ENCODE measurements at places on chromosomes 6 and 20.

GRCh38 chr6:155301867-155302266 lies 12.4 kb downstream of the TFB1M start:
- no peak for DNase-seq

GRCh38 chr6:110285306-110286060 lies 72.7 kb downstream of the METTL24 start:
- DNase-seq = no peak

GRCh38 chr6:135261872-135262725 lies 81.0 kb downstream of the MYB start:
- DNase-seq = no peak

GRCh38 chr6:56962441-56962840 lies 7.5 kb downstream of the BEND6 start:
- no peak for DNase-seq

DNA sequence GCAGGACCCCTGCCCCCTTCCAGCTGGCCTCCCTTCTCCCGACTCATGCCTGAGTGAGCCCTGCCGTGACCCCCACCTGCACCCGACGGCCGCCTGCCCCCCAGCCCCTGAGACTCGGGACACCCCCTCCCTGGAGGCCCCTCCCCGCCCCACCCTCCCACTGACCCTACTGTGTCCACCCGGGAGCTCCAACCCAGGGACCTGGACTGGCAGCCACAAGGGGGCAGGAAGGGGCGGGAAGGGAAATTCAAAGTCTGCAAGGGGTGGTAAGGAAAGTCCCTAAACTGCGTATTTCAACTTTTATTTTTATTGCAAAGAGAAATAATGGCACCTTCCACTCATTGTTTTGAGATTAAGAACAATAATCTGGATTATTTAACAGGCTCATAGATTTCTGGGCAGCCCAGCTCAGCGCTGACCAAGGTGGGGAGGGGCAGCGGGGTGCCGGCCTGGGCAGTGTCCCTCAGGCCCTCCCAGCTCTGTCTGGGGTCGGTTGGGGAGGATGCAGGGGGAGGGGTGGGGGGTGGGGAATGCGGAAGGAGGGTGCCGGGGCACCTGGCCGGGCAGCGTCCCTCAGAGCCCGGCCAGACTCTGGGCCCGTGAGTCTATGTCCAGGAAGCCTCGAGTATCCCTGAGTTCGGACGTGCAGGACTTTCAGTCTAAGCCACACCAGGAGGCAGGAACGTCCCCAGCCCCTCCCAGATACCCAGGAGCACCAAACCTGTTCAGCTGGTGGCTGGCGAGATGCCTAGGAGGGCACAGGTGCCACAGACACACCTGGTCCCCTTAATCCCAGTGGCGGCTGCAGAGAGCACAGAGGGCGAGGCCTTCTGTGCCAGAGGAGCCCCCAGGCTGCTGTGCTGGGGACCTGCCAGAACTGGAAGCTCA lies 1.3 kb upstream of the PTK6 start:
- no peak for DNase-seq

- no peak for DNase-seq
These were observed 29.9 kb upstream of the SYNCRIP start for GRCh38 chr6:85672623-85673022.

- DNase-seq = no peak
These were observed 20.7 kb upstream of the BCAS1 start for GRCh38 chr20:54091120-54091480.

DNA sequence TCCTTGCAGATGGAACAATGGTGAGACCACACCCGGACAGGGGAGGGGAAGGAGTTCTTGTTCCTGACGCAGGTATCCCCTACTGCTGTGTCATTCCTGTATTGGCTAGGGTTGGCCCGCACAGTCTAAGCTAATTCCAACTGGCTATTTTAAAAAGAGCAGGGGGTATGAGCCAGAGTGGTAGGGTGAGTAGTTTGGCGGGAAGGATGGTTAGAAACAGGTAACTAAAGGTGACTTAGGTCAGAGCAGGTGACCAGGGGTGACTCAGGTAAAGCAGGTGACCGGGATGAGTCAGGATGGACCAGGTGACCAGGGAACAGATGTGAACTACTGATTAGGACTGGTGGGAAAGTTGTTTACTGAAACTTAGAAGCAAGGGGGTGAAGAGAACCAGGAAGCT lies 58.0 kb downstream of the ZNF292 start:
- DNase-seq = no peak

DNA sequence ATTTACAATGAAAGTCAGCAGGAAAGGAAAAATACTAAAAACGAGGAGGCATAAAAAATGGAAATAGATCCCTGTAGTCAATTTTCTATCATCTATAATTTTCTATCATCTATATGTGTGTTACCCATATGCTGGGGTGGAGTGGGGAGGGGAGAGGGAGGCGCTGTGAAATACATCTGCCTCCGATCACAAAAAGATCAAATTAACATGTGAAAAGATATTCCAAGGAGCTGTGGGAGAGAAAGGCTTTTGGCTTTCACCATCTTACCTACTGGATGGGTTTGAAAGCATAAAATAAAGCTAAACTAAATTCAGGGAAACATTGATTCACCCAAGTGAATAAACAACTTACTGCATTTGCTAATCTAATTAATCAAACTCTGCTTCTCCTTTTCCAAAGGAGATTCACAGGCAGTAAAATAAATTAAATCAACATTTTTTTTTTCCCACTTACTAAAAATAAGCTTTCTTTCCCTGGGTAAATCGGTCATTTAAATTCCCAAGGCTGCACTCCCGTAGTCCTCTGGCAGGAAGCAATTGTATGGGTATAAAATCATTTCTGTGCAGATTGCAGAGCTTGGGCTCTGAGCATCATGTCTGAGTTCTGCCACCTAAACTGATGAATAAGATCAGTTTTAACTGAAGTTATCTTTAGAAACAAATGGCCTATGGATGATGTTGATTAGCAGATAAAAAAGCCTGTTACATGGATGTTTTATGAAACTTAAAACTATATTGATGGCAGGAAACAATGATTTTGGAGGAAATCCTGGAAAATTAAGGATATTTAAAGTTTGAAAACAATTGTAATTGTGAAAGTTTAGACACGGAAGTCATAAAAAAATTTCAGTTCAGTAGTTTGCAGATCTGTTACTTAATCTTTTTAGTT lies 147.9 kb downstream of the SOX4 start:
- DNase-seq = no peak

GRCh38 chr20:49508435-49509199 lies 26.1 kb upstream of the KCNB1 start:
- peak; percentile 63 for DNase-seq

- no peak for DNase-seq
These were observed 155.7 kb upstream of the SUPT3H start for GRCh38 chr6:45533386-45533785.

DNA sequence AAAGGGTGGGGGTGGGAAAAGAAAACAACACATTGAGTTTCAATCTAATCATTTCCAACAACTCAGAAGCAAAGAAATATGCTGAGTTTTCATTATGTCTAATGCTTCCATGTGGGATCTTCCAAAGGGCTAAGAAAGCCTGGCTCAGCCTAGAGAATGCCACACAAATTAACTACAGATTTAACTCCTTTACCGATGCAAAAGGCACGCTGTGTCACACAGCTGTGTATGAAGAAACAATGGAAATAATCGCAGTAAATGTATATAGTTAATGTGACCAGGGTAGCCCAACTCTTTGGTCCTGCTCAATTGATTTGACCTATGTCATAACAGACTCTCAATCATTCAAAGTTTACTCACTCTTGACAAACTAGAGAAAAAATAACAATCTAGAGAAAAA lies 17.8 kb downstream of the B4GALT5 start:
- no peak for DNase-seq

DNA sequence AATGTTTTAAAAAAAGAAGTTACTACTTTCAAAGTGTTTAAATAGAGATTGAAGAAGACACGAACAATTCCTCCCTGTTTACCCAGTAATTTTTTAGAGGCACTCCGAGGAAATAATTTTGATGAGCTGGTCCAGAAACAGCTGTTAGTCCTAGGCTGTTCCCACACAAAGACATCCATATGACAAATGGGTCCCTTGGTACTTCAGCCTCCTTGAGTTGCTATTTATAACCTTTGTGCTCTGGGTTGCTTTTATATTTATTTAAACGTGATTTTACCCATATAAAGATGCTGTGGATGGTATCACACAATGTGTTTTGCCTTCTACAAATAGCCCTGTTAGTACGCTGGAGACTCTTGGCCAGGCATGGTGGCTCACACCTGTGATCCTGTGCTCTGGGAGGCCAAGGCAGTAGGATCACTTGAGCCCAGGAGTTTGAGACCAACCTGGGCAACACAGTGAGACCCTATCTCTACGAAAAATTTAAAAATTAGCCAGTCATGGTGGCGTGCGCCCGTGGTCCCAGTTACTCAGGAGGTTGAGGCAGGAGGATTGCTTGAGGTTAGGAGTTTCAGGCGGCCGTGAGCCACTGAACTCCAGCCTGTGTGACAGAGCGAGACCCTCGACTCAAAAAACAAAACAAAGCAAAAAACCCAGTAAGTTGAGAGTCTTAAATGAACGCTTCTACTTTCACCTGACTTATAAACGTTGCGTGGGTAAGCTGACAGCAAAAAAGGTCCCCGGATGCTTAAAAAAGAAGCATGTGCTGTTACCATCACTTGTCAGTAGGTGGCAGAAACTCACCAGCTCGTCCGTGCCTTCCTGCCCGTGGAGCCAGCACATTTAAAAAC lies 56.9 kb upstream of the ARMH2 start:
- peak; percentile 59 for DNase-seq

DNA sequence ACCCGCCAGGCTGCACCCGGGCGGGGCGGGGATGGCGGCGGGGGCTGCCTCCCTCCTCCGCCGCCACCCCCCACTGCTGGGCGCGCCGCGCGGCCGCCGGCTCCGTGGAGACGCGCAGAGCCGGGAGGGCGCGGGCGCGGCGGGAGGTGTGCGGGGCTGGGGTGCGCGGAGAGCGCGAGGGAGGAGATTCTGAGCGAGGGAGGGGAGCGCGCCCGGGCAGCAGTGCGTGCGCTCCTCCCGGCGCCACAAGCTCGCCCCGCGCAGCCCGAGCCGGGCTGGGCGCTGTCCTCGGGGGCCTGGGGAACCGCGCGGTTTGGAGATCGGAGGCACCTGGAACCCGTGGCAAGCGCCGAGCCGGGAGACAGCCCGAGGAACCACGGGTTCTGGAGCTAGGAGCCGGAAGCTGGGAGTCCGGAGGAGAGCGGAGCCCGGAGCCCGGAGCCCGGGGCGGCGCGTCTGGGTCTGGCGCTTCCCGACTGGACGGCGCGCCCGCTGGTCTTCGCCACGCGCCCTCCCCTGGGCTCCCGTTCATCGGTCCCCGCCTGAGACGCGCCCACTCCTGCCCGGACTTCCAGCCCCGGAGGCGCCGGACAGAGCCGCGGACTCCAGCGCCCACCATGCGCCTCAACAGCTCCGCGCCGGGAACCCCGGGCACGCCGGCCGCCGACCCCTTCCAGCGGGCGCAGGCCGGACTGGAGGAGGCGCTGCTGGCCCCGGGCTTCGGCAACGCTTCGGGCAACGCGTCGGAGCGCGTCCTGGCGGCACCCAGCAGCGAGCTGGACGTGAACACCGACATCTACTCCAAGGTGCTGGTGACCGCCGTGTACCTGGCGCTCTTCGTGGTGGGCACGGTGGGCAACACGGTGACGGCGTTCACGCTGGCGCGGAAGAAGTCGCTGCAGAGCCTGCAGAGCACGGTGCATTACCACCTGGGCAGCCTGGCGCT lies at the start of gene NTSR1:
Gene NTSR1, plus strand, starts transcription at position 246 of the 946 bp plus-strand sequence. Its CDS starts 372 bp downstream, at position 618.
- no peak for DNase-seq

DNA sequence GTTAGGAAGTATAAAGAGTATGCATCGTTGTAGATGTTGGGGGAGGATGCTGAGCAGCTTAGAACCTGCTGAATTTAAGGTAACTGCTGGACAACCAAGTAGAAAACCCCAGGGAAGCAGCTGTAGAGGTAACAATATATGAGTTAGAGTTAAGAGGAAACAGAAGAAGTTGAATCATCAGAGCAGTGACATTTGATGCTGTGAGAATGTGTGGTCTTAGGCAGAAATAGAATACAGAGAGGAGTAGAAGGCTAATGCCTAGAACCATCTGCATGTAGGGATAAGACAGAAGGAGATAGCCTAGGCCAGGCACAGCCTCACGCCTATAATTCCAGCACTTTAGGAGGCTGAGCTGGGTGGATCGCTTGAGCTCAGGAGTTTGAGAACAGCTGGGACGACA lies 22.6 kb upstream of the DYNLRB1 start:
- DNase-seq = no peak

- no peak for DNase-seq
These were observed 25.2 kb upstream of the MLN start for GRCh38 chr6:33828764-33829731.

DNA sequence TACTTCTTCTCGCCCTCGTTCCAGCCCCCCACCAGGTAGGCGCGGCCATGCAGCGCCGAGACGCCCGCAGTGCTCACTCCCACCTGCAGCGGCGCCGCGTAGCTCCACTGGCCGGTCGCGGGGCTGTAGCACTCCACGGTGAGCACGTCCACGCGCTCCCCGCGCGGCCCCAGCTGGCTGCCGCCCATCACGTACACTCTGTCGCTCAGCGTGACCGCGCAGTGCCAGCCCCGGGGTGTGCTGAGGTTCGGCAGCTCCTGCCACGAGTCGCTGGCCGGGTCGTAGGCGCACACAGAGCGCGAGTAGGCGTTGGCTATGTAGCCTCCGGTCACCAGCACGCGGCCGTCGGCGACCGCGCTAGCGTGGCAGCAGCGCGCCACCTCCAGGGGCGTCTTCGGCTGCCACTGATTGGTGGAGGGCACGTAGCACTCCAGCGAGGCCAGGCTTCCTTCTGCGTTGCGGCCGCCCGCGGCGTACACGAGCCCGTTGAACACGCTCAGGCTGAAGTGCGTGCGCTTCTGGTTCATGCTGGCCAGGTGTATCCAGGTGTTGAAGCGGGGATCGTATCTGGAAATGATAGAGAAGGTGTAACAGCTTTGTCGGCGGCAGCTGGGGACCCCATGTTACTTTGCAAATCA lies 13.7 kb downstream of the KLHL31 start:
- no peak for DNase-seq

GRCh38 chr6:123869334-123869733 lies 65.7 kb downstream of the NKAIN2 start:
- no peak for DNase-seq
